CD8-positive, alpha-beta memory T cell (primary cell): ENCODE measurements at places on chromosomes 7 and 10. TPM values are rescaled to one million over a fixed set of nuclear protein-coding genes. Genes with fewer than 3 reads are reported as not detected.

DNA sequence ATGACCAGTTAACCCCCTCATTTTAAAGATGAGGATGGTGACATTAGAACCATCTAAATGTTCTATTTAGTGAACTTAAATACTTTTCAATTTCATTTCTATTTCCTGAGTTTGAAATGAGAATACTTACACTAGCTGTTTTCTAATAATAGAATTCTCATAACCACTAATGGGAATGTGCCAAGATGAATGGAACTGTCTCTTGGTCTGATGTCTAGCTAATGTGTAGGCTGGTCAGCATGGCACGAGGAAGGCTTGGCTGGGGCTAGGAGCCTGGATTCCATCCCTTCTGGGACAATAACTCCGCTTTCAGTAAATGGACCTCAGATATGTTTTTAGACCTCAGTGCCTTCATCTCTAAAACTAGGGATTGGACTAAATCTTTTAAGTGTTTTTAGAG is 185.8 kb upstream of the NRP1 start:
- H3K27me3 ChIP-seq, result no peaks in the 10 kb centered on the region
- H3K4me1 ChIP-seq, result no peaks in the 10 kb centered on the region
- DNase-seq, result no peak
- H3K4me3 ChIP-seq, result no peak overlapping the region
- no peaks in the 10 kb centered on the region for H3K36me3 ChIP-seq

DNA sequence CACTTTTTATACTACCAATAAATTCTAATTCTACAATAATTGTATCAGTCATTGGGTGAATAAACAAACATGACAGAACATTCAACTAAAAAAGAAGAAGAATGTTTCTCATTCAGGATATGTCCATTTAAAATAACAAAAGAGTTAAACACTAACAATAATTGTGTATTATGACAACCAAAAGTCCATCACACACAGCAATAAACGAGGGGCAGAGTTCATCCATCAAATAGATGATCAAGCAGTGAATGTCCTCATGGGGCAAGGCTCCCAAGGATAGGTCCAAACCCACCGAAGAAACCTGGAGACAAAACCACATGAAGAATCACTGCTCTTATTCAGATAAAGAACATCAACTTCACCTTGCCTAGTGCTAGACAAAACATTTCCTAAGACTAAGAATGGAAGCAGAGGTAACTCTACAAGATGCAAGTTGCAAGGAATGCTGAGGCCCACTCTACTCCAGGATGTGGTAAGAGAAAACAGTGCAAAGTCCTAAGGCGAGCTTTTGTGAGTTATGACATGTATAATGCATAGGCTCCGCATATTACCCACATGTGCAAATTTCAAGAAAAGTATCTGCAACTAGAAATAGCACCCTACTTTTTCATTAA is 115.1 kb downstream of the PARD3 start:
- H3K27me3 ChIP-seq, result no peaks in the 10 kb centered on the region
- no peaks in the 10 kb centered on the region for H3K4me1 ChIP-seq
- H3K4me3 ChIP-seq, result no peak overlapping the region

GRCh38 chr10:76298329-76298728 is 866.9 kb downstream of the LRMDA start:
- no peak overlapping the region for H3K27ac ChIP-seq
- no peaks in the 10 kb centered on the region for H3K27me3 ChIP-seq
- H3K36me3 ChIP-seq, result no peaks in the 10 kb centered on the region
- H3K4me3 ChIP-seq, result no peak overlapping the region
- H3K4me1 ChIP-seq, result no peaks in the 10 kb centered on the region

DNA sequence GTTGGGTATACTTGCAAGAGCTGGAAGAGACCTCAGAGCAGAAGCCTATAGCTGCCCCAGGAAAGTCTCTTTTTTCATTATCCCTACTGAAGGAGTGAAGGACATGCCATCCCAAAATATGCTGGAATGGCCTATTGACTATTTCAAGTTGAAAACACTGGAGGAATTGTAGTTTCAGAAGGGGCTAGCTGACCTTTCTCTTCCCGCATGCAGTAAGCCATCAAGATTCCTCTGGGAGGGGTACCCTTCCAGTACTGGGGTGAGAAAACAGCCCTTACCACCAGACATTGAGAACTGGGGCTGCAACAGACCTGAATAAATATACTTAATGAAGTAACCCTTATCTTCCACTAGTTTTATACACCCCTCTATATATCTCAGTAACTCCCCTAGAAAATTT is 41.7 kb downstream of the CHCHD3 start:
- no peaks in the 10 kb centered on the region for H3K36me3 ChIP-seq
- no peaks in the 10 kb centered on the region for H3K4me1 ChIP-seq
- no peak for DNase-seq
- no peaks in the 10 kb centered on the region for H3K27me3 ChIP-seq
- no peak overlapping the region for H3K4me3 ChIP-seq
- no peak overlapping the region for H3K27ac ChIP-seq

DNA sequence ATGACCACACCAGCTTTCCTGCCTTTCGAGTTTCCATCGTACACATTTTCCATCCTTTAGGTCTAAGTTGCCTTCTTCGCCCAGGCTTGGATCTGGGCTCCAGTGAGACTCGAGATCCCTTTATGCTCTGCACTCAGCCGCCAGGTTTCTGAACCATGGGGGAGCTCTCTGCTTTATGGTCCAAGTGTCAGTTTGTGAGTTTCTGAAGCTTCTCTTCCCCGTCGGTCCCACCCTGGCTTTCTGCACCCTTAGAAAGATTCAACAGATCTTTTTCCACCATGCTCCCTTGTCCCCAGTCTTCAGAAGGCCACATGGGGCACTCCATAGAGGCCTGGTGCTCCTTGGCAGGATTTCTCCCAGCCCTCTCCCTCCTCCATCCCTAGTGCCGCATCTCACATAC is 402.0 kb downstream of the PTPRN2 start:
- H3K27ac ChIP-seq, result no peak overlapping the region
- no peaks in the 10 kb centered on the region for H3K27me3 ChIP-seq
- H3K4me1 ChIP-seq, result no peaks in the 10 kb centered on the region
- no peaks in the 10 kb centered on the region for H3K36me3 ChIP-seq
- H3K4me3 ChIP-seq, result no peak overlapping the region

- DNase-seq, result no peak
- no peaks in the 10 kb centered on the region for H3K4me1 ChIP-seq
- no peak overlapping the region for H3K4me3 ChIP-seq
- H3K27ac ChIP-seq, result no peak overlapping the region
- no peaks in the 10 kb centered on the region for H3K27me3 ChIP-seq
Observed at GRCh38 chr10:17865351-17865750, 56.2 kb downstream of the MRC1 start.

DNA sequence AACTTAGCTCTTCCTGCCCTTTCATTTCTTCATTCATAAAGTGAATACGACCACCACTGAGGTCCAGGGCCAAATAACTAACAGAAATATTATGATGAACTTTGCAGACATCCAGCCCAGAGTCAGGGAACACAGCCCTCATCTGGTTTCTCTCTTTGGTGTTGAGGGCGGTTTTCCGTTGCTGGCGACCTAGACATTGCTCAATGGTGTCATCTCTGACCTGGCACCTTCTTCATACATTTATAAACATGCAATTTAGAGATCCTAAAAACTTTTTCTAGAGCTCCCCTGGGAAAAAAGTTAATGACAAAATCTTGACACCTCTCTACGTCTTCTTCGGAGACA is 324 bp upstream of the TET1 start:
- H3K27ac ChIP-seq, result peak overlapping the region; percentile 78
- no peaks in the 10 kb centered on the region for H3K36me3 ChIP-seq
- no peak for DNase-seq
- peaks cover 14% of the 10 kb centered on the region for H3K27me3 ChIP-seq
- H3K4me3 ChIP-seq, result peak overlapping the region; percentile 55

GRCh38 chr10:88505680-88506215 is 77.4 kb downstream of the RNLS start:
- no peak overlapping the region for H3K27ac ChIP-seq
- DNase-seq, result no peak
- no peaks in the 10 kb centered on the region for H3K4me1 ChIP-seq
- no peaks in the 10 kb centered on the region for H3K27me3 ChIP-seq

GRCh38 chr10:58704671-58705141 is 192.0 kb downstream of the BICC1 start:
- no peaks in the 10 kb centered on the region for H3K4me1 ChIP-seq
- H3K27ac ChIP-seq, result no peak overlapping the region
- no peaks in the 10 kb centered on the region for H3K36me3 ChIP-seq
- no peak for DNase-seq

- no peaks in the 10 kb centered on the region for H3K4me1 ChIP-seq
- H3K27me3 ChIP-seq, result no peaks in the 10 kb centered on the region
- H3K27ac ChIP-seq, result no peak overlapping the region
- no peak for DNase-seq
- H3K36me3 ChIP-seq, result no peaks in the 10 kb centered on the region
Observed at GRCh38 chr10:19913987-19914386, 97.8 kb downstream of the PLXDC2 start.

DNA sequence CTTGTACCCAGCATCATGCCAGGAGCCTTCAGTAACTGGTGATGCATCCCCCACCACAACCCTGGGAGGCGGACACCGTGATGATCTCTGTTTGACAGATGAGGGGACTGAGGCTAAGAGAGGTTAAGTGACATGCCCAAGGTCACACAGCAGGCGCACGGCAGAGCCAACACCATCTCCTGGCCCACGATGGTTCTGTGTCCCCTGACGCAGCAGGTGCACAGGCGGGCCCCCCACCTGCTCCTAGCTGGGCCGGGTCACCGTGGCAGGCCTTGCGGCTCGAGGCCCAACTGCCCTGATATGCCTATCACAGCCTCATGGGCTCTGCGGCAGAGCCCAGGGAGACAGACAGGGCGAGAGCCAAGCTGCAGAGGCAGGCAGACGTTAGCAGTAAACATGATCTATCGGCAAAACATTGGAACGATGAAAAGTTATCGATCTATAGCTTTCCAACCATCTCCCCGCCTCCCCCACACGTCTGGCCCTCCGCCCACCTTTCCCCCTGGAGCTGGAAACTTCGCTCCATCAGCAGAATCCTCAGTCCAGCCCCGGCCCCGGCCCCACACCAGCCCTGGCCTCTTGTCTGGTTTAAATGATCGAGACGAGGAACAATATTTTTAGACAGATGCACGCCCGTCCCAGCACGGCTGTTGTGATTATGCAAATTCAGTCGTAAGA is 65.9 kb downstream of the ELFN1 start:
- no peak for DNase-seq
- H3K27me3 ChIP-seq, result no peaks in the 10 kb centered on the region
- no peaks in the 10 kb centered on the region for H3K36me3 ChIP-seq
- H3K27ac ChIP-seq, result no peak overlapping the region
- no peak overlapping the region for H3K4me3 ChIP-seq
- no peaks in the 10 kb centered on the region for H3K4me1 ChIP-seq

GRID1 gene
- total RNA-seq, result not detected

CCT6A gene
- 361 TPM for total RNA-seq

GLI3 gene
- total RNA-seq, result 0.44 TPM

OR2A1 gene
- total RNA-seq, result not detected

ABCB1 gene
- 17.0 TPM for total RNA-seq

ASB10 gene
- not detected for total RNA-seq
